ENCODE measurements at places on chromosomes 2 and 18. TPM values are rescaled to one million over a fixed set of nuclear protein-coding genes. Genes with fewer than 3 reads are reported as not detected.

C2orf78 gene
- not detected for total RNA-seq

SERPINB10 gene
- not detected for total RNA-seq

GRHL1 gene
- total RNA-seq = 5.7 TPM

RNF103 gene
- 46.2 TPM for total RNA-seq

ZC3H6 gene
- 19.9 TPM for total RNA-seq

REG1B gene
- not detected for total RNA-seq

FTCDNL1 gene
- total RNA-seq = 2.7 TPM

IL1RN gene
- 0.71 TPM for total RNA-seq

ADRA2B gene
- 0.44 TPM for total RNA-seq

RAD51AP2 gene
- total RNA-seq = 0.26 TPM

PDE1A gene
- total RNA-seq = 13.9 TPM

UNC80 gene
- total RNA-seq = 0.06 TPM

GLI2 gene
- total RNA-seq = 4.7 TPM

SP110 gene
- 12.0 TPM for total RNA-seq

IL1F10 gene
- not detected for total RNA-seq

MRPL44 gene
- total RNA-seq = 31.6 TPM

CYTIP gene
- 4.2 TPM for total RNA-seq

FAM117B gene
- total RNA-seq = 4.5 TPM

LIMS4 gene
- total RNA-seq = 1.4 TPM

PAX3 gene
- not detected for total RNA-seq

AKAIN1 gene
- not detected for total RNA-seq

NT5C1B gene
- total RNA-seq = not detected

ALPP gene
- total RNA-seq = not detected

MAP3K20 gene
- total RNA-seq = 321 TPM

RGPD4 gene
- 0.24 TPM for total RNA-seq

SERPINB12 gene
- total RNA-seq = not detected

RNF25 gene
- 18.6 TPM for total RNA-seq

All from right cardiac atrium (tissue), 5 donors.